ENCODE measurements at places on chromosomes 16 and 17. TPM values are rescaled to one million over a fixed set of nuclear protein-coding genes. Genes with fewer than 3 reads are reported as not detected.
A peak's percentile ranks its signal among the peaks of the same experiment; 100 is the strongest.

IL17C gene
- polyA plus RNA-seq: 1.3 TPM

GRCh38 chr17:17661834-17662385, 19.3 kb upstream of the RAI1 start:
- no peak for DNase-seq

GRCh38 chr16:11372829-11373306, 27.6 kb downstream of the RMI2 start:
- no peak for DNase-seq

DNA sequence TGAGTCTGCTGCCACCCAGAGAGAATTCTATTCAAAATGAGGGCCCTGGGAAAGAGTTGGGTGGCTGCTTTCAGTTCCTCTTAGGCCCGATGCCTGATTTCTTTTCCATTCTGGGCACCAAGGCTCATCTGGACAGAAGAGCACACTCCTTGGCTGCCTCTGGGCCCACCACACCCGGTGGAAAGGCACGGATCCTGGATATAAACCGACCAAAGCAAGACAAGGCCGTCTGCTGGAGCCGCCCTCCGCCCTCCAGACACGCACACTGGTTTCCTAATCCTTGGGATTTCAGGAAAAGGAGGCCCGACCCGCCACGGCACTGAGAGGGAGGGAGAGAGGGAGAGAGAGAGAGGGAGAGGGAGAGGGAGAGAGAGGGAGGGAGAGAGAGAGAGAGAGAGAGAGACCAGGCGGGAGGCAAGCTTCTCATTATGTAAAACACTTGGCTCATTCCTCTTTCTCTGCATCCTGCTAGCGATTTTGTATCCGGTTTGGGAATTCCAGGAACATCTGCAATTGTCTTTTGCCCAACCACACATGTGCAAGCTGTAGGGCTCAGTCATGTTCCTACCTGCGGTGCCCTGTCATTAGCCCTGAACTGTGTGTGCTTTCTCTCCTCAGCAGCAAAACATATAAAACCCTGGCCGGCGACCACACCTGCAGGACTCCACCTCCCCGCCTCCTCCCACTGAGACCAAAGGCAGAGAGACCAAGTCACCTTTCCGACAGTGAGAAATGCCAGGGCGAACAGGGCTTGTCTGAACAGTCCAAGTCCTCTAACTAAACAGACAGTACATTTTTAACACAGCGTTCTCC, 347.2 kb downstream of the SOX9 start:
- DNase-seq: no peak

GRCh38 chr16:69495821-69496220, 69.9 kb upstream of the NFAT5 start:
- DNase-seq: no peak

DNA sequence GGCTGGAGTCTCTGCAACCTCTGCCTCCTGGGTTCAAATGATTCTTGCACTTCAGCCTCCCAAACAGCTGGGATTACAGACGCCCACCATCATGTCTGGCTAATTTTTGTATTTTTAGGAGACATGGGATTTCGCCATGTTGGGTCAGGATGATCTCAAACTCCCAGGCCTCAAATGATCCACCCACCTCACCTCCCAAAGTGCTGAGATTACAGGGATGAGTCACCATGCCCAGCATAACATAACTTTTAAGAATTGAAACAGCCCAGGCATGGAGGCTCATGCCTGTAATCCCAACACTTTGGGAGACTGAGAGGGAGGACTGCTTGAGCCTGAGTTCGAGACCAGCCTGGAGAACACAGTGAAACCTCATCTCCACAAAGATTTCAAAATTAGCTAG, 2.5 kb downstream of the RSL1D1 start:
- DNase-seq: no peak

ADAM11 gene
- polyA plus RNA-seq: 0.62 TPM

GRCh38 chr17:47225911-47226688, 17.0 kb downstream of the MYL4 start:
- DNase-seq: no peak

DNA sequence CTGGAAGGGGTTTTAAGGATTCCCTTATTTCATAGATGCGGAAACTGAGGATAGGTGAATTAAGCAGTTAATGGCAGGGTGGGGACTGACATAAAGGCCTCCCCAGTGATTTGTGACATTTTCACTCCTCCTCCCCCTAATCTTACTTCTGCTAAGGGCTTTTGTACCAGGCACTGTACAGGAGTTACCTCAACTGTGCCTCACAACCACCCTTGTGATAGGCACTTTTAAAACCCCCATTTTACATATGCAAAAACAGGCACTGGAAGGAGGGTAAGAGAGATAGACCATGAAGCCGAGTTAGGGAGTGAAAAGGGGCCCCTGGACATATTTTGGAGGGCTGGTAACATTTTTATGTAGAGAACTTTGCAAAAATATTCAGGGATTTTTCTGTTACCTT, 862 bp upstream of the GDE1 start:
- DNase-seq: peak; percentile 17

CBX8 gene
- polyA plus RNA-seq: 0.31 TPM

- DNase-seq: no peak
Measured at GRCh38 chr17:29706045-29706431, 83.3 kb upstream of the CORO6 start.

DNA sequence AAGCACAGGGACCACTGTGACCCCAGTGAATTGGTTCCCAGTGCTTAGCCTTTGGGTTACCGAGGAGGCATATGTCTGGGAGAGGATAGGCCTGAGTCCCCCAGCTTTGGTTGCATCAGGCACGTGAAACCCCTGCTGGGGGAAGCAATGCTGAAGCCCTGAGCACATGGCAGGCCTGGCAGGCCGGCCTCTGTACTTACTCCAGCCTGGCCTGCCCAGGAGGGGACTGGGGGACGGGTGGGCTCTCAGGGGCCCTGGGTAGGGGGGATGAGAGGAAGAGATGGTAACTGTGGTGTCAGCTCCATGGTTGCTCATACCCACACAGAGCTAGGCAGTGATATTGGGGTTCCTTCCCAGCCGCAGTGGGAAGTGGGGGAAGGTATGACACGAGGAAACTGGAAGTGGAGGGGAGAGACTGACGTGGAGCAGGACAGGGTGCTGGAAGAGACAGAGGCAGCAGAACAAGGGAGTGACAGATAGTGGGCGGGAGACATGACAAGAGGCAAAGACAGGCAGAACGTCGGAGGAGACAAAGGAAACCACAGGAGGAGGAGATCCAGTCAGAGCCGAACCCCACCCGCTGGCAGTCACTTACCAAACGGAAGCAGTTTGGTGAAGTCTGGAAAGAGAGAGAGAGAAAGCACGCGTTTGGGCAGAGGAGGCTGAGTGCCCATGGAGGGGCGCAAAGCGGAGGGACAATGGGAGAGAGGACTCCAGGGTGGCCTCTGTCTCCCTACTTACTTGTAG, 9.1 kb downstream of the TMEM208 start:
- no peak for DNase-seq

DNA sequence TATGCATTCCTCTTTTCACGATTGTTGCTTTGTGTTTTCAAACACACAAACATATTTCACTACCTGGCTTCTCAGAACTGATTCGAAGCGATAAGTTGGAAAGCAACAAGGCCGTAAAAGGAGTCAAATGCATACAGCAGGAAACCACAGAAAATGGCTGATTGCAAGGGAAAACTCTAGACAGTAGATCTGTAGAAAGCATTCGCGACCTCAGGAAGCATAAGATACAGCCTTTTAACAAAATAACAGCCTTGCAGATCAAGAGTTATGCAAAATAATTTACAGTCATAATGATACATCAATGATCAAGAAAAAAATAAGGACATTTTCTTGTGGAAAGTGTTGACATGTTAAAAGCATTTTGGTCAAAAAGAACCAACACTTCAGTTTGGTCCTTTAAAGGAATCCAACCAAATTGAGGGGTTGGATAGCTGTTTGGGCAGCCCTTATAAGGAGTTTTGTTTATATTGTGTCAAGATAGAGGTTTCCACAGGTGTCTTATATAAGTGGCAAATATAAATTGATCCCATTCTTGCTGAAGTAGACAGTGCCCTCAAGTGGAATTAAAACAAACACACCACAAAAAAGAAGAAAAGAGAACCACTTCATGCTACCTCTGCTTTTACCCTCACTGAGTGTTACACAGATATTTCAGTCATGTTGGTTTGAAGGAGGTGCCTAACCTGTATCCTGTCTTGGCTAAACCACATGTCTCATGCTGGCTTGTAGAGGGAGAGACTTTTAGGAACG, 5.5 kb downstream of the CYLD start:
- DNase-seq: peak; percentile 60
